ENCODE measurements at places on chromosomes 4 and X. TPM values are rescaled to one million over a fixed set of nuclear protein-coding genes. Genes with fewer than 3 reads are reported as not detected.

GRCh38 chr4:75371915-75372314, 142.3 kb downstream of the RCHY1 start:
- DNase-seq: no peak

DNA sequence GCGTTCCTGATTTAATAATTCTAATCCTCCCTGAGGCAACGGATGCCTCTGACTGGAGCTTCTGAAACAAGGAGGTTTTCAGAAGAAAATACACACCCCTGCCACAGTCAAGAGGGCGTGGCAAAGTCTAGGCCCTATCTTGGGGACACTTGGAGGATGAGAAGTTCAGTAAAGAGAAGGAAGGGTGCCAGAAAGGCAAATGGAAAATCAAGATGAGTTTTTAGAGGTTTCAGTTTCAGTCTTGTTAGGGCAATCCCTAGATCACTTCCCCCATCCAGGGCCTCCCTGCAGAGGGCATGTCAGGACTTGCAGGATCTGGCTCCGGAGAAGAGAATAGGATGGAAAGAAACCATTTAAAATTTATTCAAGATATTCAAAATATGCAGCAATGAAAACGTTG, 28.5 kb upstream of the FGF2 start:
- DNase-seq: no peak

DNA sequence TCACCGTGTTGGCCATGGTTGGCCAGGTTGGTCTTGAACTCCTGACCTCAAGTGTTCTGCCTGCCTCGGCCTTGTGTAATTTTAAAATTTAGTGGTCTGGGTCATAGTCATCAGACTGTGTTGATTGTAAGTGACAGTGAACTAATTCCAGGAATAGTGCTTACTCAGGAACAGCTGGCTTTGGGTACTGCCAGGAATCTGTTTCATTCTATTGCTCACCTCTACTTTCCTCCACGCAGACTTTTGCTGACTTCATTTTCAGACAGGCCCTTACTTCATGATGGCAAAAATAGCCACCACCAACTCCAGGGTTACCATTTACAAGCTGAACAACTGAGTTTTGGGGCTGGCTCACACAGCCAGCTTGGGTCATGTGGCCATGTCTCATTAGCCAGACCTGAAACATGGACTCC, 54.6 kb downstream of the FNIP2 start:
- no peak for DNase-seq

GRCh38 chrX:132333351-132333750, 114.1 kb upstream of the RAP2C start:
- no peak for DNase-seq

- DNase-seq: no peak
Measured at GRCh38 chrX:96841325-96841724, 42.4 kb upstream of the RPA4 start.

GRCh38 chr4:14018191-14018853, 390.8 kb upstream of the BOD1L1 start:
- DNase-seq: no peak

DNA sequence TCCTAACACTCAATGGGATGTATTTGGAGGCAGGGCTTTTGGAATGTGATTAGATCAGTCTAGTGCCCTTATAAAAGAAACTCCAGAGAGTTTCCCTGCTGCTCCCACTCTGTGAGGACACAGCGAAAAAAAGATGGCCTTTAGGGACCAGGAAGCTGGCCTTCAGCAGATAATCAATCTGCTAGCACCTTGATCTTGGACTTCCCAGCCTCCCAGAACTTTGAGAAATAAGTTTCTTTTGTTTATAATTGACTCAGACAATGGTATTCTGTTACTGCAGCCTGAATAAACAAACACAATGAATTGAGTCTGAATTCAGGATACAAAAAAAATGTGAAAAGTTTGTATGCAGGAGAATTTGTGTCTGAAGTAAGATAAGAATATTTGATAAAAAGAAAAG, 842.1 kb downstream of the FSTL5 start:
- DNase-seq: no peak

- DNase-seq: no peak
Measured at GRCh38 chr4:153131596-153131995, 72.6 kb upstream of the TRIM2 start.

DNA sequence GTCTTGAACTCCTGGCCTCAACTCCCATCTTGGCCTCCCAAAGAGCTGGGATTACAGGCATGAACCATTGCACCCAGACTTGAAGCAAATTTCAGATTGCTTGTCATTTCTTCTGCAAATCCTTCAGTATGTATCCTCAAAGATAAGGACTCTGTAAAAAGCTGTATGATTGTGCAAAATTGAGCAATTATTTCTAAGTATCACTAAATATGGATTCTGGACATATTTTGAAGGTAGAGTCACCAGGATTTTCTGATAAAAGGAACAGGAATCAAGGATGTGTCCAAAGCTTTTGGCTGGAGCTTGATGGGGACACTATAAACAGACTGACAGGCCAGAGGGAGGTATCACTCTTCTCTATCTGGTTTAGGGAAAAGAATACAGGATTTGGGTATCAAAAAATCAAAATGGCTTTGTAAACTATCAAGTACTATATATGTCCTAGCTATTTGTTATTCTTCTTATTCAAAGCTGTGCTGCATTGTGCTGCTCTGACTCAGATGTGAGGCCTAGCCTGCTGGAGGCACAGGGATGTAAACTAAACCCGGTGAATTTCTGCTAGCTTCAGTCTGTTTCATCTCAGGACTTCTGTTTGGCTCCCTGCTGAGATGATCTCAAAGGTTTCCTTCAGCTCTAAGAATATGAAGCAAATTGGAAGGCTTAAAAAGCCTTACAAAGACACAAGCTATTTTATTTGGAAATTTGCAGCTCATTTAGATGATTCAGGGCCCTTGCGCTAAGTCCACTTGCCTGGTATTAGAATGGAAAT, 8.3 kb downstream of the RPS4X start:
- no peak for DNase-seq

GRCh38 chr4:173482330-173482931, 47.6 kb downstream of the HAND2 start:
- DNase-seq: no peak

DNA sequence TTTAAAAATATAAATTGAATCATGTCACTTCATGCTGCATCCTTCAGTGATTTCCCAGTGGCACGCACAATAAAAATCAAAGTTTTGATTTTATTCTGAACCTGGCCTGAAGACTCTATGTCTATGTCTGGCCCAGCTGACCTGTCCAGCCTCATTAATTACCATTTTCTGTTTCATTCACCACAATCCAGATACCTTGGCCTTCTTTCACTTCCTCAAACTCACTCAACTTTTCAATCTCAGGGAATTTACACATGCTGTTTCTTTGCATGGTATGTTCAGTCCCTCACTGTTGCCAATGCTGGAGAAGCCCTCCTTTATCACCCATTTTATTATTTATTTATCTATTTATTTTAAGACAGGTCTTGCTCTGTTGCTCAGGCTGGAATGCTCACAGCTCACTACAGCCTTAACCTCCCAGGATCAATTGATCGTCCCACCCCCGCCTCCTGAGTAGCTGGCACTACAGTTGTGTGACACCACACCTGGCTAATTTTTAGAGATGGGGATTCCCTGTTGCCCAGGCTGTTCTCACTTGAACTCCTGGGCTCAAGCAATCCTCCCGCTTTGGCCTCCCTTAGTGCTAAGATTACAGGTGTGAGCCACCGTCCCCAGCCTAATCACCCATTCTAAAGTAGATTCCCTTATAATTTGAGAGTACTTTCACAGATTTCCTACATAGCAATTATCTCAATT, 43.1 kb downstream of the ZGRF1 start:
- no peak for DNase-seq

GRCh38 chr4:139718358-139718757, 52.7 kb downstream of the MGST2 start:
- no peak for DNase-seq

- DNase-seq: no peak
Measured at GRCh38 chr4:184190711-184191110, 27.0 kb downstream of the ENPP6 start.

- DNase-seq: no peak
Measured at GRCh38 chrX:71171110-71171801, 26.6 kb downstream of the NLGN3 start.

GRCh38 chr4:127188847-127189246, 443.9 kb upstream of the INTU start:
- DNase-seq: no peak

DNA sequence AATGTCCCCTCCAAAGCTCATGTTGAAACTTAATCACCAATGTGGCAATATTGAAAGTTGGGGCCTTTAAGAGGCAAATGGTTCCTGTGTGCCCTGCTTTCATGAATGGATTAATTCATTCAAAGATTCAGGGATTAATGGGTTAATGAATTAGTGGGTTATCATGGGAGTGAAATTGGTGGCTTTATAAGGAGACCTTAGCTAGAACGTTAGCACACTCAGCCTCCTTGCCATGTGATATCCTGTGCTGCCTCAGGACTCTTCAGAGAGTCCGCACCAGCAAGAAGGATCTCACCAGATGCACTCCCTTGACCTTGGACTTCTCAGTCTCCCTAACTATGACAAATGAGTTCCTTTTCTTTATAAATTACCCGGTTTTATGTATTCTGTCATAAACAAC, 2.6 kb upstream of the WDR19 start:
- DNase-seq: no peak

DNA sequence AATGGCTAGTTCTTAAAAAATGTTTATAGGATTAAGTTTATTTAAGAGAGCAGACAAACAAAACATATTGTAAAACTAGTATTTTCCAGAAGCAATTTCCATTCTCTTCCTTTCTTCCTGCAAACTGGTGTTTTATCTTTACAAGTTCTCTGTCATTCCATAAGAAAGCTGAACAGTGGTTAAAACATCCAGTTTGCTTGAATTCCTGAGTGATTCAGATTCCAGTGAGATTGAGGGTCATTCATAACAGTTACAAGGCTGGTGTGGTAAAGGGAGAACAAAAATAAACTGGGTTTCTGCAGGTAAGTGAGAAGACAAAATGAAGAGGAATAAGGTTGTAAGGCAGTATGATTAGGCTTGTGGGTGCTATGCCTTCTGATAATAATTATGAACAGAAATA, 544.8 kb upstream of the DIPK2B start:
- no peak for DNase-seq

DNA sequence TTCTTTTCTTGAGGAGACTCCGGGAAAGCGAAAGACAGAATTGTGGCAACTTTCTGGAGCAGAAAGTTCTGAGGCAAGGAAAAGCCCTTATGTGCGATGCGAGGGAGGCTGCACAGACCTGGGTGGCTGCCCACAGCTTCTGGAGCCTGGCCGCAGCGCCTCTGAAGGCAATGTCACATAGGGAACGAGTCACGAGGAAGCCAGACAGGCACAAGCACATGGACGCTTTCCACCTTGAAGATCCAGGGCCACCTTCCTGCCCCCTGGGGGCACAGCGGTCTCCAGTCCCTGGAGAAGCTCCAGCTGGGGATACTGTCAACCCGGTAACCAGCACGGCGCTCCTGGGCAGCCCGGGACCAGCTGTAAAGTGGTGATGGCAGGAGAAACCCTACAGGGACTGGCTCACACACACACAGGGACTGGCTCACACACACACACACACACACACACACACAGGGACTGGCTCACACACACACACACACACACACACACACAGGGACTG, 69.8 kb downstream of the MTNR1A start:
- no peak for DNase-seq

DNA sequence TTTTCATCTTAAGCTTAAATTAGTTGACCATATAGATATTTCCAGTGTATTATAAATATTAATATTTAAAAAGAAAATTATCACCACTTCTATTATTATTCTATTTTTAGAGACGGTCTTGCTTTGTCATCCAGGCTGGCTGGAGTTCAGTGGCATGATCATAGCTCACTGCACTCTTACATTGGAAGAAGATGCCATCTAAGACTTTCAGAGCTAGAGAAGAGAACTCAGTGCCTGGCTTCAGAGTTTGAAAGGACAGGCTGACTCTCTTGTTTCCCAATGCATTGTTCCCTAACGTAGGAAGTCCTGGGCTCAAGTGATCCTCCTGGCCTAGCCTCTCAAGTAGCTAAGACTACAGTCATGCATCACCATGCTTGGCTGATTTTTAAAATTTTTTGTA, 75.9 kb downstream of the FIP1L1 start:
- DNase-seq: no peak

DNA sequence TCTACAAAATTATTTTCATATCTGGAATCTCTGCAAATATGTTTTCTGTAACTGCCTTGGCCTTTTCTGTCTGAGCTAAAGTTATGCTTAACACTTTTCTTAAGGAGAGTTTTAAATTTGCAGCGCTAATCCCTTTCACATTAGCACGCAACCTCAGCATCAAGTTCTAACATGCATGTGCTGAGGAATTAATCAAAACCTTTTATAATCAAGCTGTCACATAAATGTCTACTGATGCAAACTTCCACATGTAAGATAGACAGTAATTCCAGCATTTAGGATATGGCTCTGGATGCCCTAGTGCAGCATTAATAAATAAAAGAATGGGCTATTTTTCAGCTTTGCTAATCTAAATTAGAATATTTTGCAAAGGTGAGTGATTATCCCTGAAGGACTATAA, 17.5 kb upstream of the NEIL3 start:
- no peak for DNase-seq

The VCX3A gene
- not detected for total RNA-seq

The NALF2 gene
- total RNA-seq: 41.1 TPM

The WDFY3 gene
- total RNA-seq: 41.0 TPM

The MGARP gene
- 0.27 TPM for total RNA-seq

The PAGE5 gene
- total RNA-seq: not detected

The TMSB15A gene
- total RNA-seq: 0.62 TPM

The TMPRSS11B gene
- not detected for total RNA-seq

The SPANXC gene
- not detected for total RNA-seq

The RTL3 gene
- total RNA-seq: 0.08 TPM

The EXOC1L gene
- not detected for total RNA-seq

The ARHGAP36 gene
- not detected for total RNA-seq

The MRPL1 gene
- 47.9 TPM for total RNA-seq

The ALPK1 gene
- total RNA-seq: 5.5 TPM

The IL13RA2 gene
- total RNA-seq: not detected

All from Right ventricle myocardium inferior (tissue), 1 donor.